Activated CD4-positive, alpha-beta T cell treated with anti-CD3 and anti-CD28 coated beads, Interleukin-2, Interleukin-4, amounts not matched to agents 100 ng/mL and 50 ng/mL, durations not matched to agents 16 hours and 8 hours (primary cell): ENCODE measurements at places on chromosomes 4 and X.

- DNase-seq, result no peak
These were observed 8.7 kb downstream of the ENOPH1 start for GRCh38 chr4:82439088-82439487.

- DNase-seq, result no peak
These were observed 79.0 kb upstream of the TRAM1L1 start for GRCh38 chr4:117164338-117164737.

DNA sequence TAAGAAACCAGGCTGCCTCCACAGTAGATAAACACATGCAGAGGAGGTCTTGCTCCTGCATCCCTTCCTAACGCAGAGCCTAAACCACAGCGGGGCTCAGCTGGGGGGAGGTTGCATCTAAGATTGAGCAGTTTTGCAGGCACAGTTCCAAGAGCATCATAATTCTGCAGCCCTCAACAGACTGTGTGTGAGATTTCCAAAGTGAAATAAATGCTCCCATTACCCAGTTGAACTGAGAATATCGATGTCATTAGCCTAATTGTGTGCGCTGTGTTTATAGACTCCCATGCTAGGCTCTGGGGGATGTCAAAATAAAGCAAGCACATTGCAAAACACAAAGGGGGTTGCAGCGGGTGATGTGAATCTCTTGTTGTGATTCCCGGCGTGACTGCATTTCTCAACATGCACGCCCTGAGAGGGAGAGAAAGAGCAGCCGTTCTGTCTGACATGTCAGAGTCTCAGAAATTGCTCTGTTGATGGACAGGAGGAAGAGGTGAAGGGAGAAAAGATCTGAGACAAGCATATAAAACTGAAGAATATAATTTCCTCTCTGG, 150.0 kb upstream of the PSAPL1 start:
- no peak for DNase-seq

DNA sequence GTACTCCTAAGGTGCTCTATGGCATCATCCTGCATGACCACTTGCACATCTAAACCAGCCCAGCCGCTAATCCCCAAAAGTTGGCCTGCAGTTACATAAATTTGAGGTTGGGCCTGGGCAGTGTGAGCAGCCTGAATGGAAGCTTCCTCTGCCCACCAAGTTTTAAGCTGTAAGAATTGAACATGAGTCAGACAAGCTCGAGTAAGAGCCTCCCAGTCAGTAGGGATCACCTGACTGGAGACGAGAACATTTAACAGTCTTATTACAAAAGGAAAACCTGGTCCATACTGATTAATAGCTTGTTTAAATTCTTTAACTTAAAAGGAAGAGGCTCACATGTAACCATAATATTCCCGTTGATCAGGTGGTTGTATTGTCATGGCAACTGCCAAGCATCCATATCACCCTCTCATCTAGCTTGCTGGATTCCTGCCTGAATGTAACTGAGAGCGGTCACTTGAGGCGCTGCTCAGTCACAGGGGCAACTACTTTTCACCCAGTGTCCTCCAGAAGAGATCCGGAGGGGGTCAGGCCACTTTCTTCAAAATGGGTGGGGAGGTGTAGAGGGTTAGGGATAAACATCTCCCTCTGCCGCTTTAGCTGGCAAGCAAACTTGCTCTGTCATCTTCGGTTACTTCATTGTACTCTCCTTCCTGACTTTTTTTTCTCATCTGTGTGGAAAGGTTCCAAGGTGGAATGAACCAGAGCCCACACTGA, 56.6 kb upstream of the WDR1 start:
- no peak for DNase-seq

DNA sequence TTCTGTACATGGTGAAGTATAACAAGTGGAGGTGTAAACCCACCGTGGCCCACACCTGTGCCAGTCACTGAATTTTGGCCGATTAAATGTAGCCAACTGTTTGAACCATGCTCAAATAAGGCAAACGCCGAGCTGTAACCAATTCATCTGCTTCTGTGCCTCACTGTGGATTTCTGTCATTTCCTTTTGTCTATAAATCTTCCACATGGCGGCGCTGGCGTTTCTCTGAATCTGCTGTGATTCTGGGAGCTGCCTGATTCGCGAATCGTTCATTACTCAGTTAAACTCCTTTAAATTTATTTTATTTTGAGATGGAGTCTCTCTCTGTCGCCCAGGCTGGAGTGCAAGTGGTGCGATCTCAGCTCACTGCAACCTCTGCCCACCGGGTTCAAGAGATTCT, 19.2 kb downstream of the SUPT20HL2 start:
- peak; percentile 26 for DNase-seq

GRCh38 chr4:9962611-9963314, 58.5 kb downstream of the SLC2A9 start:
- DNase-seq, result no peak

- no peak for DNase-seq
These were observed 219.6 kb downstream of the SNCA start for GRCh38 chr4:89617317-89617716.

- no peak for DNase-seq
These were observed 448.1 kb downstream of the ADGRL3 start for GRCh38 chr4:61648264-61648663.

DNA sequence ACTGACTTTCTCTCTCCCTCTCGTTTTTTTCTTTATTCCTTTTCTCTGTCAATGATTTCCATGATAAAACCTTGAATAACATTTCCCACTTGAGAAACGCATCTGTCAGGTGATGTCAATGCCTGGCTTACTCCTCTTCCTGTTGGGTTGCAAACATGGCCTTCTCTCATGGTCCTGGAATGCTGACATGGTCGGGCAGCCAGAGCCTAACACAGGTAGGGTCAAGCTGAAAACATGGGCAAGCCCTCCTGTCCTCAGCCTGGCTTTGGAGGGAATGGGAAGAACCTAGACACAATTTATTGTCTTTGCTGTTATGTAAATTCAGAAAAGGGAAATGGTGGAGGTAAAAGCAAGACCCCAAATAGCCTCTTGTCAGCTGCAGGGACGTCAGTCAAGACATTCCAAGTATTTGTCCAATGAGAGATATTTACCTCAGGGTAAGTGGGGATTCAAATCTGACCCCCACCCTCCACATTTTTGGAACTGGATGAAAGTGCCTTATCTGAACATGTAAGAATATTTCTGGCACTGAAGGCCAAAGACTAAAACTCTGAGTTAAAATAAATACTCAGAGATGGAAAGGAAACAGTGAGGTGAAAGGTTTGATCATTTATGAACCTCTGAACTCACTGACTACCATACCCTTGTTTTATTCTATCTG, 473.8 kb downstream of the SPRY1 start:
- no peak for DNase-seq

- DNase-seq, result peak; percentile 38
These were observed 229.2 kb downstream of the PTTG2 start for GRCh38 chr4:38189445-38189844.

GRCh38 chr4:20960291-20960690, 260.0 kb downstream of the PACRGL start:
- no peak for DNase-seq

DNA sequence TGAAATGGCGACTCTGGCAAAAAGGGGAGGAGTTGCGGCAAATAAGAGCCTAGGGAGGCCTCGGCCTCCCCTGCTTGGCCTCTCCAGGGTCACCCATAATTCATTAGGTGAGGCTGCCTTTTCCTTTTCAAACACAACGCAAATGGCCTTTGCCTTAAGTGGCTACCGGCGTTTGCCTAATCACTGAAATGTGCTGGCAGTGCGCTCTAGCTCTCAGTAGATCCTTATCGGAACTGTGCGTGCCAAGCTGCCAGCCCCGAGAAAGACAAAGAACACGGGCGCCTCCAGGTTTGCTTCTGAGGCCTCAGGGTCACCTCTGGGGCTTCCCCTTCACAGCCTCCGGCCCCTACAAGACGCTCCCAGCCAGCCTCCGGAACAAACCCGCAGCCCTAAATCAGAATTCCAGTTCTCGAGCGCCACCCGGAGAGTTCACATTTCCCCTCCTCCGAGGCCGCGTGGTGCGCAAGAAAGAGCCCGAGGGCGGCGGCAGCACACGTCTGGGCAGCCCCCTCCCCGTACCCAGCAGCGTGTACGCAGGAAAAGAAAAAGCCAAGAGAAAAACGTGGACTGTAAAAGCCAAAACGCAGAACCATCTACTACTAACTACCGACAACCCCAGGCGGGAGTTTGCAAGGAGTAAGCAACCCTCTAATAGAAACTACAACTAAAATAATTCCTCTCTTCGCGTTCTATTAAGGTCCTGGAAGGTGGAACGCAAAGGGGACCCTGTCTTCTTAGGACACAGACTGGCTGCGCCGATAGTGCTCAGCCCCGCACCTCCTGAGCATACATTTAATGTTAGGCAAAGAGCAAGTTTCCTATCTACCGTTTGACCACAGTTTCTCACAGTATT, 76.5 kb upstream of the BCOR start:
- peak; percentile 81 for DNase-seq
